ENCODE measurements at places on chromosomes 12 and 14. TPM values are rescaled to one million over a fixed set of nuclear protein-coding genes. Genes with fewer than 3 reads are reported as not detected.
A peak's percentile ranks its signal among the peaks of the same experiment; 100 is the strongest.

DNA sequence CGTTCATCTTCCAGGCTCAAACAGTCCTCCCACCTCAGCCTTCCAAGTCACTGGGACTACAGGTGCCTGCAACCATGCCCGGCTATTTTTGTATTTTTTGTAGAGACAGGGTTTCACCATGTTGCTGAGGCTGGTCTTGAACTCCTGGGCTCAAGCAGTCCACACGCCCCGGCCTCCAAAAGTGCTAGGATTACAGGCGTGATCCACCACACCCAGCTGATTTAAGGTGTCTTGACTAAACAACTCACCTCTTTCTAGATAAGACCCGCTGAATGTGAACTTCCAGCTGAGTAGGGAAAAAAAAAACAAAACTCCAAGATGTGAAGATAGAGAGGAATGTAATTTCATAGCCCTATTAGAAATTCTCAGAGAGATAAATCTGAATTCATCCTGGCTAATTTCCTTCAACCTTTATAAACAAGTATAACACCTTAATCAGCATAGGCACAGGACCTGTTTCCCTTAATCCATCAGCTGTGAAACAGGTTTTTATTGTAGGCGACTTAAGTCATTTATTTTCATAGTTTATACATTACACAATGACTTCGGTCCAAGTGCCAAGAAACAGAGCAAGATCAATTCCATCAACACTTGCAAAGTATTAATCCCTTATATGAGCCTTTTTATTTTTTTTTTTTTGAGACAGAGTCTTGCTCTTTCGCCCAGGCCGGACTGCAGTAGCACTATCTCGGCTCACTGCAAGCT lies 51.5 kb downstream of the HCAR2 start:
- no peak for DNase-seq

DNA sequence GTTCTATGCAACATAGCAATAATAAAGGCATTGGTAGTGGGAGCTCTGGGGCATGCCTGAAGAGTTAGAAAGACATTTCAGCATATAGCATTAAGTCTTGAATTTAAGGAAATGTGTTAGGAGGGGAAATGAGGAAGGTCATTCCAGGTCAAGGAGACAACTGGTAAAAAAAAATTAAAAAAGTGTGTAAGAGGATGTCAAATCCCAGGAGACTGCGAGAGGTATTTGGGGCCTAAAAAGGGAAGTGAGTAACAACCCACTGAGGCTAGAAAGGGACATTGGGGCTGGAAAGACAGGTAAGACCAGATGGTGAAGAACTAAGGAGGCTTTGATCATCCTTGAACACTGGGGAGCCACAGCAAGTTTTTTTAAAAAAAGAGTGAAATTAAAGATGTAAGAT lies 152.9 kb downstream of the SLC25A21 start:
- no peak for DNase-seq

DNA sequence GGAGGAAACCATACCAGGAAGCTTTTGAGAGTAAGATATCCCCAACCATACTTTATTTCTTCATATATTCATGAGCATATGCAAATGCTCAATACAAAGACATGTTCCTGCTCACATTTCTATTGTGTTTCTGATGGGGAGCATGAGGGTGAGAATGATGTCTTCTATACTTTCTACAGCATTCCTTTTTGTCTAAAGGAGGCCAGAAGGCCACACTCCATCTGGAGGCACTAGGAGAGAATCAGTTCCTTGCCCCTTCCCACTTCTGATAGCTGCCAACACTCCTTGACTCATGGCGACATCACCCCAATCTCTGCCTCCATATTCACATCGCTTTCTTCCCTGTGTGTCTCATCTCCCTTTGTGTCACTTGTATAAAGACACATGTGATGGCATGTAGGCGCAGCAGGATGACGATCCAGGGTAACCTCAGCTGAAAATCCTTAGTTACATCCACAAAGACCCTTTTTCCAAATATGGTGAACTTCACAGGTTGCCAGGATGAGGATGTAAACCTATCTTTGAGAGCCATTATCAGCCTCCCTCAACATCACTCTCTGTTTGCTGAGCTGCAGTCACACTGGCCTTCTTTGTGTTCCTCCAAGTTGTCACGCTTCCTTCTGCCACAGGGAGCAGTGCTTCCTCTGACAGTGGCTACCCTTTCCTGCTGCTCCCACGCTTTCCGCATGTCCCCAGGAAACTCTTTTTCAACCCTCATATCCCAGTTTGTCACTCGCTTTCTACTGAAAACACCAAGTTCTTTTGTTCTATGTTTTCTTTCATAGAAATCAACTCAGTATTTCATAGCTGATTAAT lies 96.9 kb downstream of the STXBP6 start:
- DNase-seq: no peak

DNA sequence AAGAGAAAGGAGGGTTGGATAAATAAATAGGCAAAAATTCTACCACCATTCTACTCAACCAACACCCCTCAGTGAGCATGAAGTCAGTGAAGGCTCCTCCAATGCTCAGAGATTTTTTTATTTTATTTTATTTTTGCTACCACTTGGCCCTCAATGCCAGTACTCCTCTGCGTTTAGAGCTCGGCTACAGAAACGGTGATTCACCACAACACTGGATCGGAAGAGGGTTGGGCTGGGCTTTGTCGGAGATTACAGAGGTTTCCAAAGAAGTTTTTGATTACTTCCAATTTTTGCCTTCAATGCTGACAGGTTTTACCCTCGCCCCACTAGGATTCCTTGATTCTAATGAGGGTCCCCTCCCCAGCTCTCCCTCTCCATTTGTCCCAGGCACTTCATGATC lies 1027.2 kb upstream of the TMEM132C start:
- no peak for DNase-seq

- DNase-seq: no peak
Observed at GRCh38 chr14:64467101-64467500, 1.8 kb downstream of the AKAP5 start.

GRCh38 chr14:23903442-23903841 lies 50.1 kb upstream of the DHRS4 start:
- no peak for DNase-seq

GRCh38 chr14:102517392-102518062 lies 8.0 kb upstream of the ANKRD9 start:
- DNase-seq: no peak

GRCh38 chr12:92735131-92735721 lies 32.4 kb downstream of the PLEKHG7 start:
- no peak for DNase-seq

DNA sequence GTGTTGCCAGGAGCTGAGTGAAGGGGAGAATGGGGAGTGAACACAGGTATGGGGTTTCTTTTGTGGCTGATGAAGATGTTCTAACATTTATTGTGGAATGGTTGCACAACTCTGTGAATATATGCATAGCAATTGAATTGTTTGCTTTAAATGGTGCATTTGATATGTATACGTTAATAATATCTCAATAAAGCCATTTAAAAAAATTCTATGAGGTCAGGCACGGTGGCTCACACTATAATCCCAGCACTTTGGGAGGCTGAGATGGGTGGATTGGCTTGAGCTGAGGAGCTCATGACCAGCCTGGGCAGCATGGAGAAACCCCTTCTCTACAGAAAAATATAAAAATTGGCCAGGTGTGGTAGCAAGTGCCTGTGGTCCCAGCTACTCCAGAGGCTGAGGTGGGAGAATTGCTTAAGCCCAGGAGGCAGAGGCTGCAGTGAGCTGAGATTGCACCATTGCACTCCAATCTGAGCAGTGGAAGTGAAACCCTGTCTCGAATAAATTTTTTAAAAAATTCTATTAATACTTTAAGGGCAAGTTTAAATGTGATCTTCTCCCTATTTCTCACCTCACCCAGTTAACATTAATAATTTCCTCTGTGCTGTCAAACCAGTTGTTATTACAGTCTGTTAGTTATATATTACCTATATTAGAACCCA lies 65.3 kb downstream of the DENND5B start:
- DNase-seq: no peak

DNA sequence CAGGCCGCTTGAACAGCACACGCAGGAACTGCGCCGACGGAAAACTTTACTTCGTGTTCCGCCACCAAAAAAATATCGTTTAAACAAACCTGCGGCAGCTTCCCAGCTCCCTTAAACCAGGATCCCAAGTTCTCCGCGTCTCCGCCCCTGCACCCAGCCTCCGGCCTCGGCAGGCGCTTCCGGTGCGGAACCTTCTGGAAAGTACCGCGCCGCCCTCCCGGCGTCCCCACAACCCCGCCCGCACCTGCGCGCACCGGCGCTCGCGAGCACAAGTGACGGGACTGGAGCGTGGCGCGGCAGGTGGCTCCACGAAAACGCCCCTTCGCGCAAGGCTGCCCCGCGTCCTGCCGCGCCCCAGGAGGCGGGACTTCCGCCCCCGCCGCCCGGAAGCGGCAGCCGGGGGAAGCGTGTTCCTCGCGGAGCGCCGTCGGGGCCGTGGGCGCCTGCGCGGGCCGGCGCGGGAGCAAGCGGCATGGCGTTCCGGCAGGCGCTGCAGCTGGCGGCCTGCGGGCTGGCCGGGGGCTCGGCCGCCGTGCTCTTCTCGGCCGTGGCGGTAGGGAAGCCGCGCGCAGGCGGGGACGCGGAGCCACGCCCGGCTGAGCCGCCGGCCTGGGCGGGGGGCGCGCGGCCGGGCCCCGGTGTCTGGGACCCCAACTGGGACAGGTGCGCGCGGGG lies at the start of gene PGAM5:
PGAM5 (plus strand) TSS at position 438 of the 675 bp plus-strand sequence; CDS start at position 473, 35 bp downstream.
- DNase-seq: peak; percentile 90

- no peak for DNase-seq
Observed at GRCh38 chr12:40718878-40719372, 26.7 kb downstream of the CNTN1 start.

DNA sequence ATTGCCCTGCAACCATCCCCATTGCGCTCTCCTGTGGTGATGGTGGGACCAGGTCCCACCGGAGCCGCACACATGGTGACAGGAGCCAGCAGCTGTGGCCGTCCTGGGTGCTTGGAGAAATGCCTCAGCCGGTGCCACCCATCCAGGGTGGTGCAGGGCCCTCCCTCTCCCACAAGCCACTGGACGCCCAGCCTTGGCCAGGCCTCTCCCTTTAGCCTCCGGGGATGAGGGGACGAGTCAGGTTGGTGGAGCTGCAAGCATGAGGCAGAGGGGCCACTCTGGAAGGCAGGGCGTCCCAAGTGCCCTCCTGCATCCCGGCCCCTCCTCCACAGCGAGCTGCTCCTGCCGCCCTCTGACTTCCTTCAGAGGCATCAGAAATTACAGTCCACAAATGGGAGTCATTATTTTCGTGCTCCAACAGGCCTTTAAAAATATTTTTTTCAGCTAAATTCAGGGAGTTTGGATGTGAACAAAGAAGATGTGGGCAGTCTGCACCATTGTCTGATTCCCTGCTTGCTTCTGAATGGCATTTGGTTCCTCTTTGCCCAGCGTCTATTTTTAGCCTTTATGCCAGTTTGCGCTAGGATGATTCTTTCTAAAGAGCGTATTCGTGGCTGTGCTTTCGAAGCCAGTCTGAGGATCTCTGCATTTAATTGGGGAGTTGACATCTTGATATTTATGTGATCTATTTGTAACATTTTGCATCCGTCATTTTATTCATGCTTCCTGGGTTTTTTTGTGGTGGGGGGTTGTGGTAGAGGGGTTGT lies 189.4 kb downstream of the ADGRD1 start:
- no peak for DNase-seq

DNA sequence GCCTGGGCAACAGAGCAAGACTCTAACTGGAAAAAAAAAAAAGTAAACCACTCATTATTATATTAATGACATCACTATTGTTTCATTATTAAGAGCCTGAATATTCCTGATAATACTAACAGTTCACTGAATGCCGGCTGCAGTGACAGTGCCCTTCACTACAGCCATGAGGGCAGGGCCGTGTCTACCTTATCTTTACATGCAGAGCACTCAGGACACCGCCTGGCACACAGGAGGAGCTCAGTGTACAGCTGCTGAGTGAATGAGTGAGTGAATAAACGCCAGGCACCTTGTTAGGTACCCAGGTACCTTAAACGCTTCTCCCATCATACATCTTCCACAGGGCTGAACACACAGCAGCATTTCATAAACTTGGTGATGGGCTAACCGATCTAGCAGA lies 23.2 kb downstream of the ZFYVE1 start:
- no peak for DNase-seq

- DNase-seq: no peak
Observed at GRCh38 chr12:47077206-47078085, 2.0 kb upstream of the PCED1B start.

DNA sequence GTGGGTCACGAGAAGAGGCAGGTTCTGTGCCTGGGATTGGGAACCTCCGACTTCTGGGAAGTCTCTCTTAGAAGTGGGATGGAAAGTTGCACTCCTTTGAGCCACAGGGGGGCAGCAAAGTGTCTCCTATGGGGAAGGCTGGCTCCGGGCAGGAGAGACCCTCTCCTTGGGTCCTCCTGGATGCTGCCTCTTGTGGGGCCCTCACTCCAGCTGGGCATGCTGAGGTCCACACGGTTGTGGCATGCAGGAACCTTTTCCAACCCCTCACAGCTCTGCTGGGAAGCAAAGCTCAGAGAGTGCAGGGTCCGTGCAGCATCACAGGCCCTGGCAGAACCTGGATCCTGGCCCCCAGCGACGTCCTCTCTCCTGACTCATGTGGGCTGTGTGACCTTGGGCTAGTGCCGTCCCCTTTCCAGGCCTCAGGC lies 17.4 kb downstream of the SDSL start:
- DNase-seq: no peak

GRCh38 chr14:22225516-22226140 lies 363.4 kb downstream of the DAD1 start:
- no peak for DNase-seq

DNA sequence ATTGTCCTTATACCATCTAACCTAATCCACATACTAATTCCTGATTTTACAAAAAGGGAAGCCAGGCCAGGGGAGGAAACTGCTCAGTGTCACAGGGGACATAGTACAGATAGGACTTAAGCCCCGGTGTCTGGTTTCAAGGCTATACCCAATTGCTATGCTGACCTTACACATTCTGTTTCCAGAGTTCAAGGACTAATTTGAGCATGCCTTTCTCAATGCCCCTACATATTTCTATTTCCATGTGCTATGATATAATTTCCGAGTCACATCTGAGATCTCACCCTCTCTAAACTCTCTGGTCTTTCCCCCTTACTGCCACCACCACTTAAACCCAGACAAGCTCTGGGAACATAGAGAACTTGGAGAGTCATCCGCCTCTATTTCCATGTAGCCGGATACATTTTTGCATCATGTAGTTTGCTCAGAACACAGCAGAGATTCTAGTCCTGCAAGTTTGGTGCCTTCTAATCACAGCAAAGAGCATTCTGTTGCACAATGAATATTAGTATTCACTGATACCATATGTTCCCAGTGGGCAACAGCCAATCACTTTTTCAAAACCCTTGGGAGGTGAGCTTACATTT lies 34.2 kb downstream of the PPM1H start:
- DNase-seq: no peak

Gene RPL6
- total RNA-seq: 1,770 TPM

Gene NOVA1
- total RNA-seq: not detected

Gene ADAM21
- not detected for total RNA-seq

Gene CABP1
- not detected for total RNA-seq

Gene OVCH1
- not detected for total RNA-seq

Gene E2F7
- total RNA-seq: not detected

Measured in CD8-positive, alpha-beta T cell (primary cell).